ENCODE measurements at places on chromosomes 2 and 18.

DNA sequence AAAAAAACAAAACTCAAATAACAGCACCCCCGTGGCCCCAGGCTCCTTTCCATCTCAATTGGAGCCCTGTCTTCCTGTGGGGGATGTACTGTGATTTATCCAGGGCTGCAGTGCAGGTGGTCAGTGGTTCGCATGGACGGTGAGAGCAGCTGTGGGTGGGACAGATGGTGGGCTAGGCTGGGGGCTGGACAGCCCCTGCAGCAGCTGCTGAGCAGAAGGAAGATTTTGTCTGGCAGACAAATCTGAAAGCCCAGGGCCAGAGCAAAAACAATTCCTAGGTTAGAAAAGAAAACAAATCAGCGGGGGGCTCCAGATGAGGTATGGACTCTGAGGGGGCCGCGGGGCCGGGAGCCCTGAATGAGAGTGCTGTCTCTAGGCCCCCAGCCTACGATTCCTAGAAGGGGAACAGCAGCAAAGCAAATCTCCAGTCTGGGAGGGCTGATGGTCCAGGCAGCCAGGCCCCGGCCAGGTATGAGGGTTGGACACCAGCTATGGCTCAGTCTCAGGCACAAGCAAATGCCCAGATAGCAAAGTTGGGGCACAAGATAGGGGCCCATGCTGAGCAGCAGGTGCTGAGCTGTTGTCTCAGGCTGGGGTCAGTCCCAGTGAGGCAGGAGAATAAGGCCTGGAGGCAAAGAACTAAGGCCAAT lies 45.4 kb downstream of the SOWAHC start:
- DNase-seq: no peak

- DNase-seq: no peak
These were observed 337.7 kb upstream of the SETBP1 start for GRCh38 chr18:44342946-44343345.

DNA sequence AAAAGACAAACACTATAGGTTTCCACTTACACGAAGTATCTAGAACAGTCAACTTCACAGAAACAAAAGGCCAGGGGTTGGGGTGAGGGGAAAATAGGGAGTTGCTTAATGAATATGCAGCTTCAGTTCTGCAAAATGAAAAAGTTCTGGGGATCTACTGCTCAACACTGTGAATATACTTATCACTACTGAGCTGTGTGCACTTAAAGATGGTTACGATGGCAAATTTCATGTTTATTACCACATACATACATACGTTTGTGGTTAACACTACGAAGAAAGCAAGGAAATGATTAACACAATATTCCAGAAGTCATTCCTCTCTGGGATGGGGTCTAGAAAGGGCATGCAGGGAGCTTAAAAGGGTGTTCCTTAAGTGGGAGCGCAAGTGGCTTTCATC lies 19.3 kb downstream of the MBOAT2 start:
- no peak for DNase-seq

DNA sequence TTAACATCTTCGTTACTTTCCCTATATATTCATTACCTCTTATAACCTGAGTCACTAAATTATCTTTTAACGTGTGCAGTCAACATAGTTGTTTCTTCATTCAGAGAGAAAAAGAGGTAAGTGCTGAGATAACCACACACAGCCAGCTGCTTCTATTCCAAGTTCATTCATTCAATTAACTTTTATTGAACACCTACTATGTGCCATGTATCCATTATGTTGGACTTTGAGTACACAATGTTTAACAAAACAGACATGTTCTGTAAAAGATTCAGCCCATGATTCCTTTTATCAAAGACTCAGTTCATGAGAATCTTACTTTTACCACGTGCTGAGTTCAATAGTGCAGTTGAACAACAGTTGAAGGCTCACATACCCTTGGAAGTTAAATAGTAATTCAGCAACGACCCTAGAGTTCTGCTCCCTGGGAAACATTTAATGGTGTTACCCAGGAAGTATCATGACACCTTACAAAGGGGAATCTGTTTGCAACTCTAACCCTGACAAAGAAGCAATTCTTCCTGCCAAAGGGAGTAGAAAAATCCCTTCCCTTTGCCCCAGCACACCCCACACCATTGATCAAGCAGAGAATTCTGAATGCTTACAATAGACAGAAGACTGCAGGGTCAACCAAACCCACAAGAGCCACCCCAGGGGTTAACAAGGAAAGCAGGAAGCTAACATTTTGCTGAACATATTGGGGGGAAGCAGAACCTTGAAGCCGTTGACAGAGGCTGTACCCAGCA lies 595.8 kb downstream of the STK39 start:
- no peak for DNase-seq

DNA sequence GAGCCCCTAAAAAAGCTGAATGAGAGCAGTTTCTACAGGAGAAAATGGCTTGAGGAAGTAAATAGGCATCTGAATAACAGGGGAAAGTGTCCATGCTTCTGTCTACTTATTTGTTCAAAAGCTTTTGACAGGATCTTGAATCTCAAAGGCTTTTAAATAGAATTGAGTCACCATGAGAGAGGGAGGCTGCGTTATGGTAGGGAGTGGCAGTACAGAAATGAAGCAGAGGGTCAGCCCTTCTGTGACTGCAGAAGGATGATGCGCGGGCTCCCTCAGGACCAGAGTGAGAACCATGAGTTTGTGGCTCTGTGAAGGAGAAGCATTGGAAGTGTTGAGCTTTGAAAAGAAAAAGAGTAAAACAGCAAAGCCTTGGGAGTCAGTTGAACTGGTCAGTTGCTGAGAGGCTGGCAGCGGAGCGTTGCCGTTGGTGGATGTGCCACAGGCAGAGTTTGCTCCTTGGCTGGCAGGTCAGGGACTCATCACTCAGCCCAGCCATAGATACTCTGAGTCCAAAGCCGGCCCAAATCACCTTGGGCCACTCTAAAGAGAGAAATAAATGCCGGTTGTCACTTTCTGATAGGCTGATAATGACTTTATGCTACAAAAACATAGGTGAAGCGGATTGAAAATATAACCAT lies 17.4 kb downstream of the COPS7B start:
- DNase-seq: no peak

DNA sequence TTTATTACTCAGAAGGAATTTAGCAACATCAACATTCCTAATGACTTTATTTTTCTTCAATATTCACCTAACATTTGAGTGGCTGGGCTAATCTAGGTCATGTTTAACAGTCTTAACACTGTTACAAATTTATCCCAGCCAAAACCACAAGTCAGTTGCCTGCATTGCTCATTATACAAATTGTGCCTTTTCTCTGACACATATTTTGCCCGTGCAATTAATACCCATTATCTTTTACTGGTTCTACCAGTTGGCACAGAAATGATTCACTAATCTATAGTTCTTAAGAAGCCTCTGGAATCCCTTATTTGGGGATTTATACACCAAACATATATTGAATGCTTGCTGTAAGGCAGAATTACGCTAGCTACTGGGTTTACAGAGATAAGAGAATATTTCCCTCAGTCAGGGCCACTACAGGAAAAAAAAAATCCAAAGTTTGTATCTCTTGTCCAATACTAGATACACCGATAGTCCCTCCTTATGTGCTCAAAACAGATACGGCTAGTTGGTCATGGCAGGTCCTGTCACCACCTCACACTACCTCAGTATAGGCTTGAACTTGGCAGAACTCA lies 46.3 kb downstream of the ZCCHC2 start:
- no peak for DNase-seq

GRCh38 chr2:102107741-102108070 lies 34.8 kb upstream of the IL1R1 start:
- DNase-seq: no peak

- no peak for DNase-seq
These were observed 174.6 kb upstream of the TPO start for GRCh38 chr2:1238598-1239138.

GRCh38 chr2:170122883-170123547 lies 54.9 kb upstream of the MYO3B start:
- no peak for DNase-seq

- no peak for DNase-seq
These were observed 177.2 kb downstream of the MYO3B start for GRCh38 chr2:170354855-170355780.

GRCh38 chr2:106334802-106335201 lies 133.4 kb downstream of the RGPD3 start:
- no peak for DNase-seq

DNA sequence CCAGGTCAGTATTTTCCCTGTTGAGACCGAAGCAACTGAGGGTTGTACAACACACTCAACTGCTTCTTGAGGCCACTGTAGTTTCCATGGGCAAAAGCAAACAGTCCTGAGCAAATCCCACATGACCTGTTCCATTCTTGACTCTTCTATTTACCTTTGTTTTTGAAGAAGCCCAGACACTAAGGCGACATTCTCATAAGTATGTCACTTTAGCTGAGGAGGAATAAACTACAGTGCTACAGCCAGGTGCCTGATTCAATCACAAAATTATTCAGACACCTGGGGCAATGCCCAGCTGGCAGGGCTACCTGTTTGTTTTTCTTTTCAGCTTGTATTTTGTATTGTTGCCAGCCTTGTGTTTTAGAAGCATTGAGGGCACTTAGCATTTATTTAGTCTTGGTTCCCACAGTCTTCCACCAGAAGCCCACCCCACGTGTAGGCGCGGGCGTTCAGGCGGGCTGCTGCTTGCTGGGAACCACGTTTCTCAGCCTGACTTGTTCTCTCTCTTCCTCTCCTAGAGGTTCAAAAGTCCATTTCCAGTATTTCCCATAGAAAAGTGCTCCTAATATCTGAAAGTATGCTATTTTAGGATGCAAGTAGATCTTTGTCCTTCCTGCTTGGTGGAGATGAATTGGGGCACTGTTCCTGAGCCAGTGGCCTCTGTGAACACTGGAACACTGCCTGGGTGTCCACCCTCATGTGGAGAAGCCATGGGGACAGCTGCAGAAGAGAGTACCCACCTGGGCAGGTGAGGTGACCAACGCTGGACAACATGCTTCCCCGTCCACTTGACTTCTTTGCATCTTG lies 99.0 kb upstream of the COPS8 start:
- DNase-seq: no peak

DNA sequence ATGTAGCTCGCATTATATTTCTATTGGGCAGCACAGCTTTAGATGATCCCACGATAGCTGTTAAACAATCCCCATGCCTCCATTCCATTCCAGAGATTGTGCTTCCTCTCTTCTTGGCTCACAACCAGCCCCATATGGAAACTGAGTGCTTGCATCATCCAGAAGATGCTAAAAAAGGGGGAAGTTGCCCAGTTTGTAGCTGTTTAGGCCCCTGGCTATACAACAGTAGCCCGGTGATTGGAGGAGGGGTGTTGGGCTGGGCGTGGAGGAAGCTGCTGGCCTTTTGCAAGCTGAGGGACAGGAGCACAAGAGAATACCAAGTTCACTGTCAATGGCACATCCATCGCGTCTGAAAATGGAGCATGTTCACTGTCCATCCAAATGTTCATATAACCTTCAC lies 360.2 kb downstream of the ALK start:
- no peak for DNase-seq

DNA sequence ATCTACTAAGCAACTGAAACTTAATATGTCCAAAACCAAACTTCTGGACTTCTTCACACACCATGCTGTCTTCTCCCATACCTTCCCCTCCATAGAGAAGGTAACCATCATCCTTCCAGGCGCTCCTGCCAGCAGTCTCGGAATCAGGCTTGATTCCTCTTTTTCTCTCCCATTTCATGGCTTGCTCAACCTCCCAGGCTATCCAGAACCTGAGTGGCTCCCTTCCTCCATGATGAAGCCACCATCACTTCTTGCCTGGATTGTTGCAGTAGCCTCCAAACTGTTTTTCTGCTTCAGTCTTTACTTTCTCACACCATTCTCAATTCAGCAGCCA lies 40.1 kb upstream of the NDUFV2 start:
- DNase-seq: no peak

GRCh38 chr2:70400539-70400938 lies 98.7 kb upstream of the FAM136A start:
- no peak for DNase-seq

- no peak for DNase-seq
These were observed 186.1 kb downstream of the TWIST2 start for GRCh38 chr2:239033801-239034560.

DNA sequence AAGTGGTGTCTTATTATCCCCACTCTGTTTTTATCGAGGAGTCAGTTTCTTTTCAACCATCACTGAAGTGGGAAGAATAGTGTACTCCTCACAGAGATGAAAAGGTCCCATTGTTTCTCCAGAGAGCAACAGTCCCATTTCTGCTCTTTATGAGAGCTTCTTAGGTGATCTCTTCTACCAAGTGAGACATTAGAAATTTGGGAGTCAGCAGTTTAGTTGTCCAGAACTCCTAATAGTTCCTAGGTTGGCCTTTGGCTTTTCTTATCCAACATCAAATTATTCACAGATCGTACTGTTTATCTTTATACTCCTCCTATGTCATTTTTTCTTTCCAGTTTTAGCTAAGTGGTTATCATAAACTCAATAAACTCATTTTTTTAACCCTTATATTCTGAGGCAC lies 213.1 kb downstream of the BABAM2 start:
- no peak for DNase-seq

GRCh38 chr2:166057370-166058164 lies 70.3 kb downstream of the SCN1A start:
- no peak for DNase-seq

- no peak for DNase-seq
These were observed 335.2 kb upstream of the LRATD1 start for GRCh38 chr2:14297340-14297739.

DNA sequence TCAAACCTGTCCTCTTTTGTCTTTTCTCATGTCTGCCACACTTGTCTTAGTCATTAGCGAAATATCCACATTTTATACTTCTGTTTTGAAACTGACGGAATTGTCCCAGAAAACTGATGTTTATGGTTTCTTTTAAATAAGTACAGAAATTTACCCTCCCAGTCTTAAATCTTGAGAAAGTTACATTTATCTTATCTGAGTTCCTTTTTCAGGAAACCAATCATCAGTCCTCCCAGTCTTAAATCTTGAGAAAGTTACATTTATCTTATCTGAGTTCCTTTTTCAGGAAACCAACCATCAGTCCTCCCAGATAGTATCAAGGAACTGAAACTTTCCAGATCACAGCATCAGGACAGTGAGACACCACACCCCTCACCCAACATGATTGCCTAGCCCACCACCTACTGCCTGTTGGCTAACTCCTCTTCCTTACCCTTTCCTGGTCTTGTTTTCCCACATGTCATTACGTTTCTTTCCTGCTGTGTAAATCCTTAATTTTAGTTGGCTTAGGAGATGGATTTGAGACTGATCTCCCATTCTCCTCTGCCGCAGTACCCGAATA lies 247.7 kb downstream of the PTPRM start:
- DNase-seq: no peak

GRCh38 chr2:73938718-73939352 lies 12.2 kb downstream of the DGUOK start:
- no peak for DNase-seq

- DNase-seq: no peak
These were observed 35.7 kb downstream of the FEZ2 start for GRCh38 chr2:36562240-36562639.

GRCh38 chr2:226796840-226797288 lies 2.8 kb downstream of the IRS1 start:
- DNase-seq: no peak
